Fibroblast of skin of back (primary cell): ENCODE measurements at places on chromosomes 7 and 10.

DNA sequence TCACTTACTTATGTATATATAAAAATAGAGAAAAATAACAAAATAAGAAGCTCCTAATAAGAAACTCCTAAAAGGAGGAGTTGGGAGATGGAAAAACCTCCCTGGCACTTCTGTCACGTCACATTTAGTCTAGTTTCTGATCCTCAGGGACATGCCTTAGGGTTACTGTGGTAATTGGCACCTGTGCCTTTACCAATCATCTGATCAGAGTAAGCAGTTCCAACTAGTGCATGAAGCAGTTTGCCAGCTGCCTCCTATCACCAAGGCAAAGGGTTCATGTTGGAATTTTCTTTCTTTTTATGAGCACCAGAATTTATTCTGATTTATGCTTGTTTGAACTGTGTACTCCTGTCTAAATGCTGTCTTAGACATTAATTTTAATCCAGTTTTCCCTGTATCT lies 49.9 kb downstream of the ARL4A start:
- DNase-seq: no peak

GRCh38 chr10:73388228-73388627 lies 25.6 kb downstream of the ANXA7 start:
- no peak for DNase-seq

GRCh38 chr10:2130705-2131305 lies 393.5 kb upstream of the ADARB2 start:
- no peak for DNase-seq

GRCh38 chr7:140857048-140857447 lies 67.7 kb downstream of the BRAF start:
- DNase-seq: peak; percentile 14

GRCh38 chr7:135164357-135165061 lies 6.0 kb downstream of the CYREN start:
- no peak for DNase-seq

GRCh38 chr10:132199268-132199853 lies 12.6 kb downstream of the DPYSL4 start:
- DNase-seq: no peak

DNA sequence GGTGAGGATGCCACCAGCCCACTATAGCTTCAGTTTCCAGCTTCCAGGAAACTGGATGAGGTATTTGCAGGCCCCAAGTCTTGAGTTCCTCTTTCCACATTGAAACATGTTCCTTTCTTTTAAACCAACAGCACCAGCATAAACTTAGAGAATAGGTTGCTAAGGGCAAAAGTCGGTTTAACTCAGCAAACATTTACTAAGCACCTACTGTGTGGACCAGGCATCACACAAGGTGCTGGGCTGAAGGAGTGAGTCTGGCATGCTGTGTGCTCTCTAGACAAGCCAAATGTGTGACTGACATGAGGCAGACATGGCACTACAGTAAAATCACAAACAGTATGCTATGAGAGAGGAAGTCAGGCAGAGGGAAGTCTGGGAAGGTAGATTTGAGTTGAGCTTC lies 11.0 kb upstream of the RASSF4 start:
- no peak for DNase-seq

DNA sequence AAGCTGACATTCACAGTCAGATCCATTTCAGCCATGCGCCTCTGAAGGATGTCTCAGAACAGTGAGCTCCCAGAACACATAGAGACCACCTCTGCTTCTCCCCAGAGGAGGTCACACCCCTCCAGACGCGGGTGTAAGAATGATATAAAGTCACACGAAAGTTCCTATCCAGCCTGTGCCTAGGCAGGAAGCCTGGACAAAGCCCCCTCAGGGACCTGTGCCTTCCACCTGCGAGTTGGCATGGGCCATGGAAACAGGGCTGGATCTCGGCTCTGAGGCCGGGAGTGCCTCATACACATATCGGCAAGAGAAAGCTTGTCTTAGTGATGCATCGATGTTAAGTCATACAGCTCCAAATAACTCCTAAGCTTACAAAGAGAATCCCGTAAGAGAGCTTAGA lies 5.0 kb downstream of the VIPR2 start:
- no peak for DNase-seq

- no peak for DNase-seq
Measured at GRCh38 chr10:19818876-19819275, 2.6 kb downstream of the PLXDC2 start.

DNA sequence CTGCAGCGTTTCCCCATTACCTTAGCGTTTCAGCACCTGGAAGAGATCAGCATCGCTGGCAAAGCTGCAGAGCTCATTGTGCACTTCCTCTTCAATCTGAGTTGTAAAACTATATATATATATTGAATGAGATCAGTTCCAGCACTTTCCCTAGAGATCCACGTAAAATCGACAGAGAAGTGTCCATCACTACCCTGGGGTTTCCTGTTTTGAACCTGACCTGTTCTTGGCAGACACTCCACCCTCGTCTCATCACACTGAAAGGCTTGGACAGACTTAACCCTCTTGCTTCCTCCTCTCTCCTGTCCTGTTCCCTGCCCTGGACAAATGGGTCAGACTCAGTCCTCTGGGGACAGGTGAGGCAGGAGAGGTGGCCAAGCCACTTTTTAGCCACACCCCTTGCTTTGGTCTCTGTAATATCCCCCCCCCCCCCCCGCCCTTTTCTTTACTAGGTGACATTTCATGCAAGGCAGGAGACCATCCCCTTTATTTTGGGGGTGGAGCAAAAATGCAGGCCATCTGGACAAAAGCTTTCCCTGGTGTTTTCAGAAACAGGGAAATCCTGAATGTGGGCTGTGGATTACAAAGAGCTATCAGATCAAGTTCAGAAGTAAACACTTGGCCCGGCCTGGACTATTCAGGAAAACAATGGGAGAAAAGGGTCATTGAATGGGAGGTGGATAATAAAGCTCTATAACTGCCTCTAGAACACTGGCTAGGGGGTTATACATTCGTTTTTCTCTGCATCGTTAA lies 83.7 kb upstream of the KDM7A start:
- no peak for DNase-seq

DNA sequence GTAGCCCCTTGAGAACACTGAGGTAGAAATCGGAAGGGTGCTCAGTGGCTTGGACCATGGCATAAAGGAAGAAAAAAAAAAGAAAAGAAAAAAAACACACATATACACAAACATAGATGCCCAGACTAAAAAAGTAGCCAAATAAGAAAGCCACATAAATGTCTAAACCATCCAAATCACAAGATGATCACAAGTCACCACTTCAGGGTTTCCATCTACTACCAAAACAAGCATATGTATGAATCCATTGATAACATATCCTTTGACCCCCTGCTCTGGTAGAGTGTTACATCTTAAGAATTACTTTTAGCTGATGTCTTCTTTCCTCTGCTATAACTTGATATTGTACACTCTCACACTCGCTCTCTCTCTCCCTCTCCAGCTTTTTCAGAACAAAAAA lies 245.9 kb downstream of the AHR start:
- DNase-seq: no peak

- DNase-seq: no peak
Measured at GRCh38 chr10:82037076-82037475, 162.1 kb downstream of the NRG3 start.

GRCh38 chr7:12570534-12571461 lies at the start of gene SCIN:
SCIN (plus strand) TSS chr7:12570720; CDS start chr7:12570787, 67 bp downstream.
- no peak for DNase-seq

- DNase-seq: no peak
Measured at GRCh38 chr10:110531687-110532086, 34.0 kb downstream of the DUSP5 start.

DNA sequence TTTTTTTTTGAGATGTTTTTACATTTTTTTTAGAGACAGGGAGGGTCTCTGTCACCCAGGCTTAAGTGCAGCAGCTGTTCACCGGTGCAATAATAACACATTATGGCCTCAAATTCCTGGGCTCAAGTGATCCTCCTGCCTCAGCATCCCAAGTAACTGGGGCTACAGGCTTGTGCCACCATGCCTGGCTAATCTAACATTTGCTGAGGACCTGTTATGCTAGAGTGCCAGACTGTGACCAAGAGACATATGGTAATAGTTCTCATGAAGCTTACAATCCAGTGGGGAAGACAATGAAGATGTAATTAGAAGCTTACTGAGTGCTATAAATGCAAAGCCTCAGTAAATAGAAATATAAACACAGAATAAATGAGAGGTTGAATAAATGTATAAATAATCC lies 17.6 kb upstream of the ORC5 start:
- no peak for DNase-seq

DNA sequence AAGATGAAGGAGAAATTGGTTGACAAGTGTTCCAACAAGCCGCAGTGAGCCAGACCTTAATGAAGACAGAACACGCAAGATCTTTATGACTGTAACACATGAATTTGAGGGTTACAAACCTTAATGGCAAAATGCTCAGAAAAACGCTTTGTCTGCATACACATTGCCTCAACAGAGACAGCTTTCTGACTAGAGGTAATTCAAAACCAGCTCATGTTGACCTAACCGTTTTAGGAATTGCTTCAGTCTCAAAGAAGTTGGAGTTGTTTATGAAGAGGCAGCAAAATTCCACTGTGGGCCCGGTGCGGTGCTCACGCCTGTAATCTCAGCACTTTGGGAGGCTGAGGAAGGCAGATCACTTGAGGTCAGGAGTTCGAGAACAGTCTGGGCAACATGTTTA lies 2.2 kb upstream of the GTF2I start:
- no peak for DNase-seq

GRCh38 chr7:104179178-104179577 lies 28.6 kb downstream of the ORC5 start:
- DNase-seq: peak; percentile 9

GRCh38 chr7:116173051-116174028 lies 37.0 kb upstream of the TES start:
- peak; percentile 64 for DNase-seq

DNA sequence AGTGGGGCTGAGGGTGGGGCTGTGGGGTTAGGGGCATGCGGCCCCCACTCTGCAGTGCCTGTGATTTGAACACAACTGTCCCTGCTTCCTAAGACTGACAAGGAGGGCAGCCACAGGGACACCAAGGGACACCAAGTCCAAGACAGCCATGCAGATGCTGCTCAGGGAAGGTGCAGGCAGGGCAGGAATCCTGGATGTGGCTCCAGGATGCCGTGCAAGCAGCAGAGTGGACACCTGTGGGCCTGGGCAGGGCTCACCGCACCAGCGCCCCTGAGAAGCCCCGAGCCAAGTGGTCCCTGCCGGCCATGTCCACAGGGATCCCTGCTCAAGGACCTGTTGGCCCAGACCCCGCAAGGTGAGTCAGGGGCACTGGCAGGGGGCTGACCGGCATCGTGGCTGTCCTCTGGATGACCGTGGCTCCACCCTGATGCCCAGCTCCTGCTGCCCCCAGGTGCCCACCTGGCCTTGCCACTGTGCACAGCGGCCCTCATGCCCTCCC lies 58.5 kb downstream of the STK32C start:
- no peak for DNase-seq

GRCh38 chr7:137895301-137896221 lies 48.8 kb upstream of the DGKI start:
- DNase-seq: no peak

DNA sequence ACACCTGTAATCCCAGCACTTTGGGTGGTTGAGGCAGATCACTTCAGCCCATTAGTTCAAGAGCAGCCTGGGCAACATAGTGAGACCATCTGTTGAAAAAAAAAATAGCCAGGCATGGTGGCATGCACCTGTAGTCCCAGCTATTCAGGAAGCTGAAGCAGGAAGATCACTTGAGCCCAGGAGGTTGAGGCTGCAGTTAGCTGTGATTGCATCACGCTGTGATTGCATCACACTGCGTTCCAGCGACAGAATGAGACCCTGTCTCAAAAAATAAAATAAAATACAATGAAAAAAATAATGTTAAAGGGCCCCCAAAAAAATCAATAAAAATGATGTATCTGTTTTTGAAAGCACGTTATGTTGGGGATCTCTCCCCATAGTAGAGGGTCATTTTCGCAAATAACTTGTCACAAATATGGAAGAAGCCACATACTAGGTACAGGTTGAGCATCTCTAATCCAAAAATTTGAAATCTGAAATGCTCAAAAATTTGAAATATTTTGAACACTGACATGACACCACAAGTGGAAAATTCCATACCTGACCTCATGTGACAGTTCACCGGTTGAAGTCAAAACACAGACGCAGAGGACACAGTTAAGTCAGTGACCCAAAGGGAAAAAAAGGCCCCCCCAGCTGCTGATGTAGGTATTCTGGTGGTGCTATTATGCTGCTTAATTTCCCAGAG lies 9.5 kb downstream of the CISD1 start:
- no peak for DNase-seq

DNA sequence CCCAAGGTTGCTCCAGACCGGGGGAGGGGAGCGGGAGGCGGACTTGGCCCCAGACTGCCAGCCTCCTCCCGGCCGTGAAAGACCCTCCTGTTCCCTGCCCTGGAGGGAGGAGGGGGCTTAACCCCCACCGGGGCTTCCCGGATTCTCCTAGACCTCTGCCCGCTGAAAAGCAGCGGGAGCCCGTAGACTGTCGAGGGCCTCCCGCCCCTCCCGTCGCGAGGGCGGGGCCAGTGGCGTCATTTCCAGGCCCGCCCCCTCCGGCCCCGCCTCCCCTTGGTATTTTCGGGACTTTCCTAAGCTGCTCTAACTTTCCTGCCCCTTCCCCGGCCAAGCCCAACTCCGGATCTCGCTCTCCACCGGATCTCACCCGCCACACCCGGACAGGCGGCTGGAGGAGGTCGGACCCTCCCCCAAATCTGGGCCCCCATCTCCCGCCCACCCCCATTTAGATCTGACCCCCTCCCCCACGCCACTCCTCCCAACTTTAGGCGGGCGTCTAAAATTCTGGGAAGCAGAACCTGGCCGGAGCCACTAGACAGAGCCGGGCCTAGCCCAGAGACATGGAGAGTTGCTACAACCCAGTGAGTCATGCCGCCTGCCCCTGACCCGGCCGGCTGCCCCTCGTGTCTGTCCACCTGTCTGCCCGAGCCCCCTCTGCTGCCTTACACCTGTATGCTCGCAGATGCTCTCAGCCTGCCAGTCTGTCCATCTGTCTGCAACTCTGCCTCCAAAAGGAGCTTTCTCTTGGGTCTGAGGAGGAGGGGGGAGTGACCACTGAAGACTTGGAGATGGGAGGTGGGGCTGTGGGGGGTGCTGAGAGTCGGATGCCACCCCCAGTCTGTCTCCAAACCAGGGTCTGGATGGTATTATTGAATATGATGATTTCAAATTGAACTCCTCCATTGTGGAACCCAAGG lies at the start of gene NFKB2:
Gene NFKB2 (plus strand): TSS at position 306 of the 917 bp plus-strand sequence. CDS start 255 bp downstream, at position 561.
- DNase-seq: peak; percentile 85

GRCh38 chr7:114269714-114270113 lies 144.9 kb upstream of the FOXP2 start:
- no peak for DNase-seq

GRCh38 chr10:80509403-80510161 lies 28.1 kb upstream of the SH2D4B start:
- DNase-seq: peak; percentile 88
